ENCODE measurements at places on chromosomes 11 and 22.

DNA sequence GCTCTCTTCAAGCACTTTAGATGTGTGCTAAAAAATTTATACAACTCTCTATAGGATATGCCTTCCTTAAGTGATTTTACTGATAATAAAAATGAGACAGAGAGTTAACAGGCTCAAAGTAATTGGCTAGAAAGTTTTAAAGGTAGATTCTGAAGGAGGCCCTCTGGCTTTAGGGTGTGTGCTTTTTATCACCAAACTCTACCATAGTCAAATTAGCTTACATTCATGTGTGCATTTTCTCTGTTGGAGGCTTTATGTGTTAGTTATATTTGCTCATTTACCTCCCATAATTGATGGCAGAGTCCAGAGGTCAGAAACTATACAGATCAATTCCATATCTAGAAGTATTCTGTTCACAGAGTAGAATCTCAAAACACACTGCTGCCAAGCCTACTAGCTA lies 317.5 kb downstream of the JRKL start:
- DNase-seq, result no peak

- DNase-seq, result no peak
Observed at GRCh38 chr11:12744826-12745502, 70.7 kb downstream of the TEAD1 start.

GRCh38 chr11:77400271-77400670 lies 73.6 kb downstream of the PAK1 start:
- DNase-seq, result no peak

GRCh38 chr11:63951779-63952536 lies 13.2 kb downstream of the NAA40 start:
- peak; percentile 79 for DNase-seq

- no peak for DNase-seq
Observed at GRCh38 chr11:16584569-16584968, 153.9 kb upstream of the C11orf58 start.

GRCh38 chr11:101439488-101439887 lies 144.3 kb downstream of the TRPC6 start:
- DNase-seq, result no peak

DNA sequence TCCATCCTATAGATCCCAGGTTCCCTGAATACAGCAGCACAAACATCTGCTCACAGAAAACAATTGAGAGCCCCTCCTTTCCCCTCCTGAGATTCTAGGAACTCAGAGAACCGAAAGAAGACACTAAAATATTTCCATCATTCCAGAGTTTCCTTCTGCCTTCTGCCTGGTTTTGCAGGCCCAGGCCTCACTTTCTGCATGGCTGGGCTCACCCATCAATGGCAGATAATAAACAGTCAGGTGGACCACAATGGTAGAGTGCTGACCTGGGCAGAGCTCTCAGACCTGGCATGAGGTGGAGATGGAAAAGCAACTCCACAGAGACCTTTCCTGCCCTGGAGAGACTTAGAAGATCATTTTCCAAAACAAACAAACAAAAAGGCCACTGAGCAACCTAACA lies 389.1 kb downstream of the NXPE2 start:
- no peak for DNase-seq

- no peak for DNase-seq
Observed at GRCh38 chr11:16167706-16168487, 188.4 kb downstream of the SOX6 start.

DNA sequence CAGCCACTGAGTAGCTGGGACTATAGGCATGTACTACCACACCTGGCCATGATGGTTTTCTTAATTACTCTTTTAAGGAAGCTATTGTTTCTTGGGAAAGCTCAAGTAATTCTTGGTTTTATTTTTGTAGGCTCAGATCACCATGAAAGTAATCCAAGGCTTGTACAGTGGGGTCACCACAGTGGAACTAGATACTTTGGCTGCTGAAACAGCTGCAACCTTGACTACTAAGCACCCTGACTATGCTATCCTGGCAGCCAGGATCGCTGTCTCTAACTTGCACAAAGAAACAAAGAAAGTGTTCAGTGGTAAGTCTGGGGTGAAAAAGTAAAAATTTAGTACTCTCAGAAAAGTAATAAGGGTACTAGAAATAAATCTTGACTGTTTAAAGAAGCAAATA lies 11.3 kb downstream of the RRM1 start:
- no peak for DNase-seq

- DNase-seq, result peak; percentile 80
Observed at GRCh38 chr11:125141686-125142535, 22.6 kb upstream of the PKNOX2 start.

DNA sequence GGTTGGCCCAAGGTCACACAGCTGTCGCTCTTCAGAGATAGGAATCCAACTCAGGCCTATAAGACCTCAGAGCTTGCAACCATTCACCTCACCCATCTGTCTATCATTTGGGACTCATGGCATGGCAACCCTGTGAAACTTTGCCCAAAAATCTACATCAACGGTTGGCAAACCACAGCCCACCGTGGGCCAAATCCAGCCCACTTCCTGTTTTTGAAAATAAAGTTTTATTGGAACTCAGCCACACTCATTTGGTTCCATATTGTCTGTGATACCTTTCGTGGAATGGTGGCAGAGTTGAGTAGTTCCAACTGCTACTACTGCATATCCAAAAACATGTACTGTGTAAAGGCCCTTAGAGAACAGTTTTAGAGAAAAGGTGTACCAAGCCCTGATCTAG lies 307.8 kb downstream of the MN1 start:
- no peak for DNase-seq

DNA sequence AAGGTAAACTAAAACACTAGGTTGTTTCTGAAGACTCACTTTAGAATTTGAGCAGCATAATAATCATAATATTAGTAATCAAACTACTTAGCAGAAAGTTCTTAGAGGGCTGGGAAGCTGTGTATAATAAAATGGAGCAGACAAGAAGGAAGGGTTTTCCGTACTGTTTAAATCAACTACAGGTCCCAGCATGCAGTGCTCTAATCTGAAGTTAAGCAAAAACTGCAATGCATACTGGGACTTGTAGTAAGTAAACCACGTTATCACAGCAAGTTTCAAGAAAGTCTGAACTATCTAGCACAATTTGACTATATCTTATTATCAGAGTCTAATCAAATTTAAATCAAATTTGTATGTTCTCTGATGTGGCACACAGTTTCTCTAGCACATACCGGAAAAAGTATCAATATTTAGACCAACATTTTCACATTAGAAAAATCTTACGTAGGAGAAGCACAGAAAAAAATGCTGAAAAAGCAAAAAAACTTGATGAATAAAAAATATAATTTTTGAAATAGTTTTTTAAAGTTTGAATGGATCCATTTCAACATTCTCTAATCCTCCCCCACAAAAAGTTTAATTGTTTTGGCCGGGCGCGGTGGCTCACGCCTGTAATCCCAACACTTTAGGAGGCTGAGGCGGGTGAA lies 8.2 kb downstream of the PHF21A start:
- DNase-seq, result no peak

DNA sequence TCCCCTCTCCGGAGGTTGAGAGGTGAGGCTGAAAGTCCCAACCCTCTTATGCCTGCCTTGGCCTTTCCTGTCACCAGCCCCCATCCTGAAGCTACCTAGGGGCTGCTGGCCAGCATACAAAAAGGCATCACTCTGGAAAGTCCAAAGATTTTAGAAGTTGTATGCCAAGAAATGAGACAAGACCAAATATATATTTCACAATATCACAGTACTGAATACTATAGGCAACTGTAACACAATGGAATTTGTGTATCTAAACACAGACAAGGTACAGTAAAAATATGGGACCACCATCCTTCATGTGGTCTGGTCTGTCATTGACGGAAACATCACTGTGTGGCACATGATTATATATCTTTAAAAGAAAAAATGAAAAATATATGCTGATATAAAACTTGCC lies 4.2 kb downstream of the KLHL22 start:
- DNase-seq, result no peak

GRCh38 chr11:88464528-88464927 lies 127.0 kb upstream of the CTSC start:
- DNase-seq, result no peak

DNA sequence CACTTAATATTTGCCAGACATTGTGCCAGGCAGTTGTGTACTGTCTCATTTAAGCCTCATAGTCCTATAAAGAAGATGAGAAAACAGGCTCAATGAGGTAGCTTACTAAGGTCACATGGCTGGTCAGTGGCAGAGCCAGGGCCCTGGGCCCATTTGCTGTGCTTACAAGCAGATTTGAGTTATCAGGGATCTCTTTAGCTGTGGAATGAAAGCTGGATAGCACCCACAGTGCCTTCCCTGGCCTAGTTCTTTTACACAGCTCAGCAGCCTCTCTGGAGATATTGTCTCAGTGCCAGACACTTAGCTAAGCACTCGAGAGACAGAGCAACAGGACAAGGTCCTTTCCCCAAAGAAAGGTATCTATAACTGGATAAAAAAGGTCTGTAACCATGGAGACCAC lies 6.1 kb downstream of the TMEM86A start:
- DNase-seq, result no peak

DNA sequence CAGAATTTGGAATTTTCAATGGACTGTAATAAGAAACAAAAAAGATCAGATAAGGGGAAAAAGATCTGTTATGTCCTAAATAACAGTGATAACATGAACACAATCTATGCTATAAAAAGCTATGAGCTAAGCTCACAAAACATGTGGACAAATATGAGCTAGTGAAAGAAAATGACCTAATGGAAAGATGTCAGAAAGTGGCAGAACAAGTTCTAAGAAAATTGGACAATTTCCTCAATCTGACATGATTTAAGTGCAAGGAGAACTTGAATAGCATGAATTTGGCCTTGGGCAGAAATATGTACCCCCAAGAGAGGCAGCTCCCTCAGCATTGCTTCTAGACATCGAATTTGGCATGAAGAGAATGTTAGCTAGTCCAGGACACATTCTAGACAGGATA lies 212.0 kb upstream of the PGR start:
- no peak for DNase-seq

- DNase-seq, result no peak
Observed at GRCh38 chr11:72829178-72829577, 15.0 kb downstream of the ATG16L2 start.

DNA sequence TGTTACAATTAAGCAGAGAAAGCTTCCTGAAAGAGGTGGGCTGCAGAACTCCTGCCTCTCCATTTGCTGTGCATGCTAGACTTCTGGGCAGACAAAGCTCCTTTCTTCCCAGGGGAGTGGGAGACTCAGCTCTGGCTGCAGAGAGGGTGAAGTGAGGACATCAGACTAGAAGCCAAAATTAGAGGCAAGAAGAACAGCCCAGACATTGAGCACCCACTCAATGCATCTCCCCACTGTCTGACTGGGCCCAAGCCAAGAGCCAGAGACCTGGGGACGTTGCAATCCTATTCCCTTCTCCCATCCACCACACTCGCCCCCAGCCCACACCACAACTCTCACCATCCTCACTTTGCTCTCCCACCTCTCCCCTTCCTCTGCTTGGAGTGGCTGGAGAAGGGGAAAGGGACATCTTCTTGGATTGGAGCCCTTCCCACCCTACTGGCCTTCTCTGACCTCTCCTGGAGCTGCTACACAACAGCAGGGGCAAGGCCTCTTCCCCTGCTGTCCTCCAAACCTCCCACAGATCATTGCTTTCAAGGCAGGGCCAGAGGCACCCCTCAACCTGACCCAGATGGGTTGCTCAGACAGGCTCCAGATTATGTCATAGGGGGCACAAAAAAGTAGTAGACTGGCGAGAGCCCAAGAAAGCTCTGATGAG lies 477.7 kb upstream of the CADM1 start:
- DNase-seq, result no peak

GRCh38 chr22:21698430-21699329 lies 32.9 kb downstream of the PPIL2 start:
- DNase-seq, result no peak

GRCh38 chr11:2109541-2110019 lies 29.6 kb downstream of the IGF2 start:
- no peak for DNase-seq

GRCh38 chr11:22340701-22341587 lies 2.8 kb downstream of the SLC17A6 start:
- DNase-seq, result no peak

GRCh38 chr11:64373598-64373974 lies 14.6 kb downstream of the RPS6KA4 start:
- DNase-seq, result peak; percentile 64

GRCh38 chr22:26743149-26743548 lies 85.8 kb downstream of the MIAT start:
- no peak for DNase-seq
